ENCODE measurements at places on chromosomes 7 and 10.

GRCh38 chr10:77907900-77908717 lies 18.4 kb downstream of the DLG5 start:
- DNase-seq, result no peak

DNA sequence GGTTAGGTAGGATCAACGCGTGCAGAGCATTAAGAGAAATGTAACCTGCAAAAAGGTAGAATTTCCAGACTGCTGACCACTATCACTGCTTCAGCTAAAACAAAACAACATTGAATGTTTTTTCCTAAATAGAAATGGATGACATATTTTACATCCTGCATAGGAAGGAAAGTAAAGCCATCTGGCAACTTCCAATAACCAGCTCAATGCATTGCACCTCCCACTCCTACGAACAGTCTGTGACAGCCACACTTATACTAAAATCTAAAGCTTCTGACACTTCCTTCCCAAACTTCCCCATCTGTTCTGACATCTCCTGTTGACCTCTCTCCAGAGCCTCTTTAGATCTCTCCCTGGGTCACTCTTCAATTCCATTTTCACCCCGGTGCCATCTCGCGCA lies 47.1 kb downstream of the NRCAM start:
- no peak for DNase-seq

DNA sequence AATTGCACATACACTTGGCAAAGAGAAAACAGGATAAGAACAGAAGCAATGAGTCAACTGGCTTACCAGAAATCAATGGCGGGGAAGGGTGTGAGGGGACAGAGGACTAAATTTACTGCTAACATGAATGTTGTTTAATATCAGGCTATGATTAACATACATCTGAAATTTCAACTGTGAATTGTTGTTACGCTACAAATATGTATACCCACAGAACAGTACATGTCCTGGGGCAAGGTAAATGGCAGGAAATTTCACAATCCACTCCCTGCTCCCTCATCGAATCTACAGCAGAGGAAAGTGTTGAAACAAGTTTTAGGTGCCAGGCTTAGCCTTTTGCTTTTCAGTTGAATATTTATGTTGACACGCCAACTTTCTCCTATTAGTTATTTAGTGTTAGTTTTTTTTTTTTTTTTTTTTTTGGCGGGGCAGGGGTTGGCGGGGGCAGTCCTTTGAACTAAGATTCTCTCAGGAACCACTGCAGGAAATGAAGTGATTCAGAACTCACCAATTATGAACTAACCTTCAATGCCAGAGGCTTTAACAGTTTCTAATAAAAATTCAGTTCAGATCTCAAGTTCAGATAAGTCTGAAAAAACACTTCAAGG lies 99.0 kb downstream of the UBE2H start:
- no peak for DNase-seq

- no peak for DNase-seq
Measured at GRCh38 chr7:66751945-66752344, 11.4 kb downstream of the RABGEF1 start.

- DNase-seq, result no peak
Measured at GRCh38 chr10:43682956-43683355, 34.3 kb upstream of the ZNF32 start.

- DNase-seq, result no peak
Measured at GRCh38 chr7:117480978-117481377, 1.2 kb downstream of the CFTR start.

DNA sequence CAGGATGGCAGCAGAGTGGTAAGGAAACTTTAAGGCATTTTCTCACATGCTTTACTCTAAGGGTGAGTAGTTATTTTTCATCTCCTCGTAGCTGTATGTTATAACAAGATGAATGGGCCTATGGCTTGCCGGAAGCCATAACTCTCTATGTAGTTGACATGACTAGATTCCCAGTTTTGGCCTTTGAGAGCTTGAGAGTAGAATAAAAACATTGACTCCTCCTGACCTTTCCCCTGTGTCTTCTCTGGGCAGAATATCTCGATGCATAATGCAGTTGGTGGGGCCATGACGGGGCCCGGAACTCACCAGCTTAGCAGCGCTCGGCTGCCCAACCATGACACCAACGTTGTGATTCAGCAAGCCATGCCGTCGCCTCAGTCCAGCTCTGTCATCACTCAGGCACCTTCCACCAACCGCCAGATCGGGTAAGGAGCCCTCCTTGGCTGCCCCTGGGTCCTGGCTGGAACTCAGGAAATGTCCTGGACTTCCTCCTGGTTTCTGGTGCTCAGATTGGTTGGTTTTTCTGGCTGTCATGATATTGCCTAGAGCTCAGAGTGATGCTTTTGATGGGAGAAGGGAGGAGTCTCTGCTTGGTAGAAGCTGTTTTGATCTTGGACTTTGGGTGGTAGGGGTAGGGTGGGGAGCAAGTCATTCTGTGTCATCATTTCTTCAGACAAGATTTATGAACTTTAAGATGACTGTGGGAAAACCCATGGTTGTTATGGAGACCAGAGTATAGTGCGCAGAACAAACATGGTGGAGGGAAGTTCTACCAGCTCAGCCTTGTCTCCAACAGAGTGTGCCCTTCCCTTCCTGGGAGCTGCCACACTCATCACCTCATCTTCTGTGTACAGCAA lies 158.0 kb downstream of the CREB5 start:
- DNase-seq, result no peak

DNA sequence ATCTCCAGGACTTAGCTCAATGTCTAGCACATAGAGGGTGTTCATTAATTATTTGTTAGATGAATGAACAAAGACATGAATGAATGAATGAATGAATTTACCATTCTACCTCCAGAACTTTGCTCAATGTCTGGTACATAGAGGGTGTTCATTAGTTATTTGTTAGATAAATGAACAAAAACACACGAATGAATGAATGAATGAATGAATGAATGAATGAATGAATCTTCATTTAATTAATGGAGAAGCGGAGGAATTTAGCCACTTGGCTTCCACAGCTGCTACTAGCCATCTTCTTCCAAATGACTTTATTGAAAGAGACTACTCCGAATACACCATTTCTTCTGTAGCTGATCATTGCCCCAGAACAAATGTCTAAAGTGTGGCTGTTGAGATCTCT lies 368.9 kb downstream of the FRMD4A start:
- DNase-seq, result no peak

DNA sequence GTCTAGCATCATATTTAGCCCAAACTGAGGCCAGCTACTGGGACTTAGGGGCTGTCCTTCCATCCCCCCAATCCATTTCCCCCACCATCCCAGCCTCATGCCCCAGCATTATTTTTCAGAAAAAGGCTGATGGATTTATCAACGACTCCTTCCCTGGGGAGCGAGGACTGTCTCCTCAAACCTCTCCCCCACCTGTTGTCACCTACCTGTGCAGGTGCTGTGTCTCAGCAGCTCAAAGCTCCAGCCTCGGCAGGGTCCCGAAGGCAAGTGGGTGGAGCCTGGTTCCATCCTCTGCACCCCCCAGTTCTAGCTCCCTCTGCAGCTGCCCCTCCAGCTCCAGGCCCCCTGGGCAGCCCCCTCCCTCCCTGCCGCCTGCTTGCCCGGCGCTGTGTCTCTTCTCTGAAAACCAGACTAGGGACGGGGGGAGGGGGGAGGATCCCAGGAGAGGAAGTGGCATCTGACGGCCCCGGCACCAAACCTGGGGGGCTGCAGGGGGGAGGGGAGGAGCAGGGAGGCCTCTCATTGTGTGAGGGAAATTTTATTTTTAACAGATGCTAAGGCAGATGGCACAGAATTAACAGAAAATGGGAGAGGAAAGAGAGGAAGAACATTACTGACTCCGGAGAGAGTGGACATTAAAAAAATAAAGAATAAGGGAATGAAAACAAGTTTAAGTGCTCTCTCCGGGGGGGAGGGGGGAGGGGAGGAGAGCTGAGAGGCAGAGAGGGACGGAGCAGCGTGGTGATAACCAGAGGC lies 61.7 kb upstream of the PAX2 start:
- no peak for DNase-seq

DNA sequence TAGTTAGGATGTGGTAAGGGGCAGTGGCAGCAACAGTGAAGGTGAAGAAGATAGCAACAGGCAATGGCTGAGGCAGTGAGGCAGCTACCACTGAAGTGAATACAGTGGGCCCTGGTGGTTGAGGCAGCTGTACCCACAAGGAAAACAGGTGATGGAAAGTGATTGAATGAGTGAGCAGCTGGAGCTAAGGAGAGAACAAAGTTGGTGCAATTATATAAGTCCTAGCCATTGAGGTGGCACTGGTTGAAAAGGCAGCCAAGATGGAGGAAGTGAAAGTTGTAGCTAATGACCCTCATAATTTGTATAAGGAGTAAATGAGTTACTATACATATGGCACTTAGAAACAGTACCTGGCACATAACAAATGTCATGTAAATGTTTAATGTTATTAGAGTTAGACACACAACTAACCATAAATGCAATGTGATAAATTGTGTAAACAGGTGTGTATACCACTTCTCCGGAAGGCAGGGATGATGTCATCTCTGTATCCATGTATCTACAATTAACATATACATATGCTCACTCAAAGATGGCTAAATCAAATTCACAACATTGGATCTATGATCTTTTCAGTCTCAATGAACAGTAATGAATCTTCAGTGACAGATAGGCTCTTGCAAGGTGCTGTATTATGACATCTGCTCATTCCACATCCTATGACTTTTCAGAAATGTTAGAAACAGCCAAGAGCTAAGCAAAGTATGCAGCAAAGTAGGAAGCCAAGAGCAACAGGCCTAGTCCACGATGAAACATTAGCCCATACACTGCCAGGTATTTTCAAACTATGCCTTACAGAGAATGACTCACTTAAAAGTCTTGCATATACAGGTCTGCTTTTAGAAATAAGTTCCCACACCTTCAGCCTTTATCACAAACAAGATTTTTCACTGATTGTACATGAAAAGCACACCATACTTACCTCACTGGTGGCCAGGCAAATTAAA lies 10.7 kb downstream of the XPNPEP1 start:
- DNase-seq, result no peak

GRCh38 chr7:138247568-138248333 lies 171.5 kb downstream of the AKR1D1 start:
- DNase-seq, result no peak

DNA sequence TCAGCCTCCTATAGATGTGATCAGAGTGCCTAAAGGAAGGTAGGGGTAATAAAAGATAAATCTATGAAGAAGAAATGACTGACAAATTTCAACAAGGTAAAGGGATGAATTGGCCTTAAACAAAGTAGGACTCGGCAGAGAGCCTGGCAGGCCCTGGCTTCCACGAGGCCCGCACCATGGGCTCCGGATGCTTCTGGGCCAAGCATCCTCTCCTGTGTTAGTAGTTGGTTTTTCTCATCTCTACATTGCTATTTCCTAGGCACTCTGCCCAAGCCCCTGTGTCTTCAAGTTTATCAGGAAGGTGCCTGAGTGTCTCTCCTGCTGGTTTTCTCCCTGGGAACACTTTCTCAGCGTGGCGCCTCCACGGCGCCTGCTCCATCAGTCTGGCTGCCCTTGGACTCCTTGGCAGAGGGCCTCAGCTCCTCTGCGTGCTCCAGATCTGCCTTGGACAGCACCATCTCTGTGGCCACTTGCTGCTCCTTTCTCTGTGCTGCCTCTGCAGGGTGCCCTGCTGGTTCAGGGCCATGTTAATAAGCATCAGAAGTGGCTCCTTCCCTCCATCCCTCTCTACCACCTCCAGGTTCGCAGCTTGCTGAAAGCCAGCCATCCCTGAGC lies 413.3 kb upstream of the DPP6 start:
- DNase-seq, result no peak

GRCh38 chr7:95028683-95029082 lies 121.3 kb downstream of the PPP1R9A start:
- no peak for DNase-seq

DNA sequence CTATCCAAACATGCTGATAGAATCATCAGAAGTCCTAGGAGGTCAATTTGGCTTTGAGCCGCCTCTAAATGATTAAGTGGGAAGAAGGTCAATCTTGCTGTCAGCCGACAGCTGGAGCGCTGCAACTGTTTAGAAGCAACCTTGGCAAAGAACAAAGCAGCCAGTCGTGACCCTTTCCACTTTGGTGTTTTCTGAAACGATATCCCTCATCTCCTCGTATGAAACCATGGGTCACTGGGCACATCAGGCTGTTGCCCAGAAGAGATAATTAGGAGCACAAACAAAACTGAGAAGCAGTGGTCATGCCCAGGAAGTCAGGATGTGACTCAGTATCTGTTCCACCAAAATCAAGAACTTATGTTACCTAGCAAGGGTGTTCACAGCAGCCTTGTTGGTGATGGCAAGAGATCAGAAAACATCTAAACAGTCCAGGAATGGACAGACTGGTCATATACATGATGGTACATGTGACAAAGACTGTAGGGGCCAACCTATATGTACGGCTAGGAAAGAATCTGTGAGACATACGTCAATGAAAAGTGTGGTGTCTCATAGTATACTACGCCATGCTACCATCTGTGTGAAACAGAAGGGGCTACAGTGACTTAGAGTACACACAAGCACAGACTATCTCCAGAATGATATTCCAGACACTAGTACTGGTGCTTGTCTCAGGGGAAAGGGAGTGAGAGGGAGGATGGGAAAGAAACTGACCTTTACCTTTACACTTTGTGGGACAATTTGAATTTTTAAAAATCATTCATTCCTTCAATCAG lies 22.4 kb downstream of the STN1 start:
- no peak for DNase-seq

- DNase-seq, result no peak
Measured at GRCh38 chr10:33337326-33337957, 3.0 kb upstream of the NRP1 start.

DNA sequence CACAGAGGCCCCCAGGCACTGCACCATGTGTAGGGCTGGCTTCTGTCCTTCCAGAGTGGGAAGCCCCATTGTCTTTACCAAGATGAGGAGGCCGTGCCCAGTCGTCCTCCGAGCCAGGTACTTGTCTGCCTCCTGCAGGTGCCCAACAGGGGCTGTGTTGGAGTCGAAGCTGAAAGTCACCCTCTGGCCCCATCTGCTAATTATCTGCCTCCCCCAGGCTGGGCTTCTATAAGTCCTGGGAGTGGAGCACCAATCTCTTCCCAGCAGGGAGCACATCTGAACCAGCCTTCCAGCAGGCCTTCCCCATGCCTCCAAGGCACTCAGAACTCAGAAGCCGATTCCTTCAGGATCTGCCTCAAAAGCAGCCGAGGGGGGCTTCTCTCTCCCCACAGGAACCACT lies 11.6 kb upstream of the CHST15 start:
- DNase-seq, result no peak

- DNase-seq, result no peak
Measured at GRCh38 chr7:48452218-48452617, 281.0 kb downstream of the ABCA13 start.

DNA sequence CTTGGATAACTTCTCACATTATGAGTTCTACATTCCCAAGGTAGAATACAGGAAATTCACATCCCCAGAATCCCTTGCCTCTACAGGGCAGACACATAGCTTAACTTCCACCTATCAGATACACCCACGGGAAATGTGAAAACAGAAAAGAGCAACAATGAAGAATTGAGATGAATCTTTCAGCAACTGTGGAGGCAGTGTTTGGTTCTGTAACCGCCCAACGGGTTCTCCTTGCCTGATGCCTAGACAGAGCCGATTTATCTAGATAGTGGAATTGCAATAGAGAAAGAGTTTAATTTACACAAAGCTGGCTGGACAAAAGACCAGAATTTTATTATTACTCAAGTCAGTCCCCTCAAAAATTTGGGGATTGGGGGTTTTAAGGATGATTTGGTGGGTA lies 138.8 kb downstream of the MTPAP start:
- DNase-seq, result no peak
